Chondrocyte (in vitro differentiated cells): ENCODE measurements at places on chromosomes 16 and 17. TPM values are rescaled to one million over a fixed set of nuclear protein-coding genes. Genes with fewer than 3 reads are reported as not detected.

The CMC2 gene
- total RNA-seq = 42.4 to 61.6 TPM (median 45.8 TPM) in 3 replicates

The QPRT gene
- total RNA-seq = 19.5 to 21.8 TPM (median 20.7 TPM) in 3 replicates

The DNASE1L2 gene
- total RNA-seq = 0.97 to 1.6 TPM (median 1.2 TPM) in 3 replicates

The TM4SF5 gene
- total RNA-seq = not detected in 3 replicates

The SLC6A2 gene
- not detected in 3 replicates for total RNA-seq

The KRT222 gene
- not detected in 3 replicates for total RNA-seq

The FOXN1 gene
- total RNA-seq = not detected in 3 replicates

The KRT33B gene
- not detected in 3 replicates for total RNA-seq

GRCh38 chr16:51556694-51557340, 405.7 kb upstream of the SALL1 start:
- no peak overlapping the region for H3K27ac ChIP-seq
- H3K27me3 ChIP-seq = no peaks in the 10 kb centered on the region
- no peak overlapping the region for H3K4me3 ChIP-seq

DNA sequence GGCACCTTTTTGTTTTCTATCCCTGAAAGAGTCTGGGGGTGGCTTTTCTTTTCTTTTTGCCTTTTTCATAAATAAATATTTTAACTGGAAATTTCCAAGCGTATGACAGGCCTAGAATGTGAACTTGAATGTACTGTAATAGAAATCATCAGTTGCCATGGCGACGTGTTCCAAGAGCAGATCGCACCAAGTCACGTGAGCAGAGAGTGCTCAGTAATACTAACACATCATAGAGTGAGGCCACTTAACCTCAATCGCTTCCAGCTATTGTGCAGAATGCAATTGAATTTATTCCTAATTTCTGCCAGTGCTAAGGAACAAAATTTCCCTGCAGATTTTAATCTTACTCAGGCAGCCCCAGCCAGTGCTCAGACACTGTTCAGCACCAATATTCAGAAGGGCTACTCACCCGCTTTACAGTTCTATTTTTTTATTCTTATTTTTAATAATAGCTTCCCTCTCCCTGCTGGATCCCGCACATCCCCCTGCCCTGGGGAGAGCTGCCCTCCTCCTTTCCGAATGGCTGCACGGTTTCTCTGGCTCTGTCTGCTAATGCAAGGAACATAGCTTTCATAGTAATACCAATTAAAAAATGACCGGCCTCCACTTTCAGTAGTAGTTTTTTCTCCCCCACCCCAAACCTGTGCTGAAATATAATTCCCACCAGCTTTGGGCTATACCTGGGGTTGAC, 26.2 kb upstream of the PMFBP1 start:
- H3K27ac ChIP-seq = no peak overlapping the region
- no peaks in the 10 kb centered on the region for H3K36me3 ChIP-seq
- H3K4me3 ChIP-seq = no peak overlapping the region
- no peaks in the 10 kb centered on the region for H3K27me3 ChIP-seq
- H3K4me1 ChIP-seq = peaks cover 6% of the 10 kb centered on the region

GRCh38 chr16:53281859-53282258, 152.4 kb upstream of the RBL2 start:
- no peak overlapping the region for H3K27ac ChIP-seq
- H3K36me3 ChIP-seq = peaks cover 15% of the 10 kb centered on the region

GRCh38 chr17:82667668-82668000, 19.4 kb upstream of the WDR45B start:
- H3K36me3 ChIP-seq = peaks cover 4% of the 10 kb centered on the region
- H3K4me1 ChIP-seq = peaks cover 9% of the 10 kb centered on the region
- H3K27ac ChIP-seq = no peak overlapping the region

- H3K4me1 ChIP-seq = no peaks in the 10 kb centered on the region
- DNase-seq = peak; percentile 32
- H3K27ac ChIP-seq = no peak overlapping the region
- no peak overlapping the region for H3K4me3 ChIP-seq
- H3K27me3 ChIP-seq = peaks cover 66% of the 10 kb centered on the region
Measured at GRCh38 chr16:86046026-86046425, 147.1 kb downstream of the IRF8 start.

GRCh38 chr16:8634991-8635736, 13.7 kb downstream of the METTL22 start:
- no peaks in the 10 kb centered on the region for H3K27me3 ChIP-seq
- H3K36me3 ChIP-seq = peaks cover 35% of the 10 kb centered on the region
- no peak for DNase-seq
- H3K4me1 ChIP-seq = no peaks in the 10 kb centered on the region

DNA sequence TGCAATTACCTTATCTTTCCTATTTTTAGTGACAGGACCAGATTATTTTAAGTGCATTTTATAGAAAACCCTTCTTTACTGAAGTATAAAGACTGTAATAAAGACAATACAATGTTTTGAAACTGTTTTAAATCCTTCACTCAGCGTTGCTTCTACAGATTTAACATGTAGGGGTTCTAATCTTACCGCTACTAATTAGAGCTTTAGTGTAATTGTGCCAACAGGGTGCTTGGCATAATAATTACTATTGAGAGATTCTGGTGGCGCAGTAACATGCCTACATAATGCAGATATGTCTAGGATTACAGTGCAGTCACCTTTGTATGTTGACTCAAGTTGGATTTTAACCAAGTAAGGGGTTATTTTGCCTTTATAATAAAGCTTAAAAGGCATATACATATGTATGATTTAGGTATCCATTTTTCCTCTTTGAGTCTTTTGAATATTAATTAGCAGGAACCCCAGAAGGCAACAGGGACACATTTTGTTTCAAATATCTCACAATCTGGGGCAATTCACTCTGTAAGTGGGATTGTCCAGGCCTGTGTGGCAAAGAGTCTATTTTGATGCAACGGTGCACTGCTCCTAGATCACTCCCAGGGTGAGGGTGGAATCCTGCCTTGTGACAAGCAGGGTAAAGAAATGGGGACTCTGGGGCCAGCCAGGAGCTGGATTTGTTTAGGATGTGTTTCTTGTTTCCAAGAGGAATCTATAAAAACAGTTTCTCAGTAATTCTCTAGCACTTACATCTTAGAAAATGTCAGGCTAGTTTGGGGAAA, 604.7 kb upstream of the SALL1 start:
- no peak overlapping the region for H3K27ac ChIP-seq
- H3K27me3 ChIP-seq = peaks cover 25% of the 10 kb centered on the region
- H3K4me1 ChIP-seq = no peaks in the 10 kb centered on the region
- no peaks in the 10 kb centered on the region for H3K36me3 ChIP-seq
- no peak overlapping the region for H3K4me3 ChIP-seq
- no peak for DNase-seq

GRCh38 chr16:23527961-23528643, 17.8 kb upstream of the GGA2 start:
- no peak overlapping the region for H3K4me3 ChIP-seq
- peaks cover 22% of the 10 kb centered on the region for H3K36me3 ChIP-seq
- peak overlapping the region; percentile 77 for H3K27ac ChIP-seq
- DNase-seq = no peak

GRCh38 chr16:87344165-87344930, 27.2 kb upstream of the C16orf95 start:
- H3K4me3 ChIP-seq = no peak overlapping the region
- no peaks in the 10 kb centered on the region for H3K27me3 ChIP-seq
- H3K36me3 ChIP-seq = peaks cover 20% of the 10 kb centered on the region
- no peak for DNase-seq

- no peaks in the 10 kb centered on the region for H3K27me3 ChIP-seq
- H3K4me1 ChIP-seq = peaks cover 12% of the 10 kb centered on the region
- H3K36me3 ChIP-seq = no peaks in the 10 kb centered on the region
Measured at GRCh38 chr17:40430272-40431230, 12.7 kb upstream of the IGFBP4 start.

- peaks cover 9% of the 10 kb centered on the region for H3K4me1 ChIP-seq
- H3K36me3 ChIP-seq = no peaks in the 10 kb centered on the region
- H3K4me3 ChIP-seq = no peak overlapping the region
- no peak for DNase-seq
Measured at GRCh38 chr17:74386386-74386785, 19.1 kb downstream of the GPR142 start.

- H3K27ac ChIP-seq = no peak overlapping the region
- no peak for DNase-seq
- no peaks in the 10 kb centered on the region for H3K36me3 ChIP-seq
- no peak overlapping the region for H3K4me3 ChIP-seq
Measured at GRCh38 chr17:32862940-32863339, 14.0 kb downstream of the MYO1D start.

- H3K36me3 ChIP-seq = no peaks in the 10 kb centered on the region
- H3K4me1 ChIP-seq = no peaks in the 10 kb centered on the region
- DNase-seq = no peak
- no peak overlapping the region for H3K4me3 ChIP-seq
- peaks cover 44% of the 10 kb centered on the region for H3K27me3 ChIP-seq
Measured at GRCh38 chr17:28511858-28512461, 5.8 kb downstream of the FOXN1 start.

DNA sequence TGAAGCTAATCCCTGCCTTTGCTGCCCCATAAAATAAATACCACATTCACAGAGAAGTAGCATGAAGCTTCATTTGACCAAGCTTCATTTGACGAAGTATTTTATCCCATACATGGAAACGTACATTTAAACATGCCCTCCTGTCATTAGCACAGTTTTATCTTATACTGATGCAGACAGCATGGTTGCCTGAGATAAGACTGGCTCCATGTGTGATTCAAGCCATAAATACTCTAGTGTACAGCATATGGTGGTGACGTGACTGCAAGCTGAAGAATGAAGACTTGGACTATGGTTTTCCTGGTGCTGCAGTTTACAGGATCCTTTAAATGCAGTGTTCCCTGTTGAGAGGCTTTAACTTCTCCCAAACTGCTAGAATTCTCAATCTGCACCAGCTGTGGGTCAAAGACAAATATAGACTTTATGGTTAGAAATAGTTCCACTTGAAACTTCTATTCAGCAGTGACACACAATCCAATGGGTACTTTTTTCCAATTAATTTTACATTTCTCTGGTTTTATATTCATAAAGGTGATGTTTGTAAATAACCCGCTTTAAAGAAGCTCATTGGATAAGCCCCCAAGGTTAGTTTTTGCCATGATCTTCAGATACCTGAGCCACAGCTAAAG, 64.9 kb downstream of the CYB561 start:
- no peaks in the 10 kb centered on the region for H3K27me3 ChIP-seq
- H3K36me3 ChIP-seq = peaks cover 15% of the 10 kb centered on the region
- no peak for DNase-seq
- no peak overlapping the region for H3K4me3 ChIP-seq

- H3K36me3 ChIP-seq = peaks cover 3% of the 10 kb centered on the region
- H3K27ac ChIP-seq = peak overlapping the region; percentile 94
- no peaks in the 10 kb centered on the region for H3K27me3 ChIP-seq
- H3K4me1 ChIP-seq = peaks cover 38% of the 10 kb centered on the region
- peak overlapping the region; percentile 91 for H3K4me3 ChIP-seq
- no peak for DNase-seq
Measured at GRCh38 chr17:62064029-62064790, 868 bp downstream of the MED13 start.

GRCh38 chr17:8875957-8876356, 8.5 kb upstream of the PIK3R6 start:
- no peaks in the 10 kb centered on the region for H3K4me1 ChIP-seq
- no peak overlapping the region for H3K4me3 ChIP-seq
- H3K27ac ChIP-seq = no peak overlapping the region
- H3K27me3 ChIP-seq = peaks cover 22% of the 10 kb centered on the region

DNA sequence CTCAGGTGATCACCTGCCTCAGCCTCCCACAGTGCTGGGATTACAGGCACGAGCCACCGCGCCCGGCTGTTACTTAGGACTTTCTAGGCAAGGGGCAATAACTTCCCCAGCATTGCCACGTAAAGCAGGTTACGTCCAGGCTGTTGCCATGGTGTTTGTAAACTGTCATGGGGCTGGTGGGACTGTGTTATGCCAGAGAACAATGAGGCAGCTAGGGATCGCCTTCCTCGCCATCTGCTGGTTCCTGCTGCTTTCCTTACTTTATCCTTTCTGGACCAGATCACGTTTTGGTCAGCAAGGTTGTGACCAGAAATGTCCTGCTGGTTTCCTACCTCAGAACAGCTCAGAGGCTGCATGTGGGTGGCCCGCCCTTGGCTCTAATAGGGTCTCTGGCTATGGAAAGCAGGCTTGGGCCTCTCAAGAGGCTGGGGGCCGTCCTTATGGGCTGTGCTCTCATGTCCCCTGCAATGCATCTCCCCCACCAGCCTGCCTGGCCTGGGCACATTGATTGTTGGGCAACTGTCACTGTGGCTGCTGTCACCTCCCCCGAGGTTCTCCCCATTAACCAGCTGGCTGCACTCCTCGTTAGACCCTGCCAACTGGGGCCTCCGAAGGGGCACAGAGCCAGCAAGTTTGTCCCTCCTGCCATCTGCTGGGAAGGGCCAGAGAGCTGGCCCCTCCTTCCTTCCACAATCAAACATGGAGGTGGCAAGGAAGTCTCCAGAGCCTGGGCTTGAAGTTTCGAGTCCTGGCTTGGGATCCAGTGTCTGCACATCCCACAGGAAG, 28.2 kb upstream of the ZC3H18 start:
- H3K4me3 ChIP-seq = no peak overlapping the region
- peaks cover 19% of the 10 kb centered on the region for H3K27me3 ChIP-seq
- H3K4me1 ChIP-seq = no peaks in the 10 kb centered on the region
- no peak for DNase-seq

DNA sequence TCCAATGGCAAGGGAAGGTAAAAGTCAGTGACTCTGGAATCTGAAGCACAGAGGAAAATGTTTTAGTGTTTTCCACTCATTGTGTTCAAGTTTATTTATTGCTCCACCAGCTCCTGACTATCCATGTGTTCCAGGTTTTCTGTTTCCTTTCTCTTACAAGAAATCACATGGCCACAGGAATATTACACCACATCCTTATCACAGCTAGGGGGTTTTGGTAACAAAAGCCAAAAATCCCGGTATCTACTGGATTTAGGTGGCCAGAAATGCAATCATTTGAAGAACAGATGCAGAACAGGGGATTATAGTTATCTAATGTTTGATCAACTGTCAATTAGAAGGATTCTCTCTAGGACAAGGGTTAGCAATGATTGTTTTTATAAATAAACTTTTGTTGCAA, 47.9 kb downstream of the STH start:
- H3K4me1 ChIP-seq = peaks cover 17% of the 10 kb centered on the region
- peaks cover 29% of the 10 kb centered on the region for H3K36me3 ChIP-seq
- no peak for DNase-seq
- no peak overlapping the region for H3K27ac ChIP-seq
- H3K27me3 ChIP-seq = no peaks in the 10 kb centered on the region
- no peak overlapping the region for H3K4me3 ChIP-seq

- no peak for DNase-seq
- no peaks in the 10 kb centered on the region for H3K27me3 ChIP-seq
- no peak overlapping the region for H3K4me3 ChIP-seq
- peaks cover 28% of the 10 kb centered on the region for H3K4me1 ChIP-seq
Measured at GRCh38 chr17:75077072-75077495, 10.7 kb upstream of the SLC16A5 start.

DNA sequence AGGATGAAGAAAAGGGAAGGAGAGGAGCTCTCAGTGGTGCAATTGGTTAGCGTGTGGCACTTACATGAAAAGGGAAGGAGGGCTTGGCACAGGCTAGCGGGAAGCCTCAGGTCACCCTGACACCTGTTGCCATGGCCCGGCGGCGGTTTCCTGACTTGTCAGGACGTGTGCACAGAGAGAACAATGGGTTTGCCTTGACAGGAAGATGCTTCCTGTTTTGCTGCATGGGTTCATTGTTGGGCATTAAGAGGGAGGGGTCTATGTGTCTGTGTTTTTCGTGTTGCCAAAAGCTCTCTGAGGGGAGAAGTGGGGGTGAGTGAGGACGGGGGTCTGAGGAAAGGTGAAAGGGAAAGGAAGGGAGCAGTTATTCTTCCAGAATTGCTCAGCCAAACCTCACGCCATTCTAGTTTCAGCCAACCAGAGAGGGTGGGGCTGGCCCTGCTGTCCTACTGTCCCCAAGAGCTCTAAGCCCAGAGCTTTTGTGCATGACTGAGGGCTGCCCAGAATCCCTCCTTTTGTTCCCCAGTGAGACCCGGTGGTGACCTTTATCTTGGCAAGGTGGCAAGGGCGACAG, 17.1 kb upstream of the CCR7 start:
- H3K36me3 ChIP-seq = peaks cover 8% of the 10 kb centered on the region
- no peak for DNase-seq
- H3K4me1 ChIP-seq = no peaks in the 10 kb centered on the region
- no peak overlapping the region for H3K4me3 ChIP-seq
- H3K27ac ChIP-seq = no peak overlapping the region
- H3K27me3 ChIP-seq = peaks cover 42% of the 10 kb centered on the region
